CD4-positive, alpha-beta T cell treated with Interleukin-6 for 4 hours (primary cell): ENCODE measurements at places on chromosomes 3 and 15.

GRCh38 chr3:32685543-32686185 lies 676 bp downstream of the CNOT10 start:
- no peak for DNase-seq

DNA sequence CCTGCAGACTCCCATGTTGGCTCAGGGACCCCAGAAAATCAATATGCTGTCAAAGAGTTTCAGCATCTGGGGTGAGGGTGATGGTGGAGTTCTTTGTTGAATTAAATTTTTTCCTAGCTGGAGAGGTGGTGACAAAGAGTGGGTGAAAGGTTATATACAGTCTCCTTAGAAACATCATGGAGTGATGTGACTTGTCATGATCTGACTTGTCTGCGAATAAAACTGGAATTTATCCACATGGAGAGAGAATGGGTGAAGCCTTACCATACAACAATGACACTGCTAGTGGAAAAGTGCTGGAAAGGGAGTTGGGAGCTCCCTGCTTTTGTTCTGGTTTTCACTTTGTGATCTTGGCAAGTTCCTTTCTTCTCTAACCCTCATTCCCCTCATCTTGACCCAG lies 75.0 kb downstream of the ARNT2 start:
- DNase-seq, result no peak

DNA sequence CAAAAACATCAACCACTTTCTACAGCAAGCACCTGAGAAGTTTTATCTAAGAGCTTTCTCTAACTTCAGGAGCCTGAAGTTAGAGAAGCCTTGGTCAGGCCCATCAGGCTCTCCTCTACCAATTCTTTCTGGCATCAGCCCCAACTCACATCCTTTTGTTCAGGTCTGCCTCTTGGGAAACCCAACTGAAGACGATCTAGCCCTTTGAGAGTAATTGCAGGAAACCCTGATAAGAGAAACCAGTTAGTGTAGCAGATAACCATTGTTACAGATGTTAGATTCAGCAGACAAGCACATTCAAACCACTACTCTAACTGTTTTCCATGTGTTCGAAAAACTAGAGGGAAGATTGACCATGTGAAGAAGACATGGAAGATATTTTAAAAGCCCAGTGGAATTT lies 27.0 kb upstream of the DYNC1LI1 start:
- no peak for DNase-seq

DNA sequence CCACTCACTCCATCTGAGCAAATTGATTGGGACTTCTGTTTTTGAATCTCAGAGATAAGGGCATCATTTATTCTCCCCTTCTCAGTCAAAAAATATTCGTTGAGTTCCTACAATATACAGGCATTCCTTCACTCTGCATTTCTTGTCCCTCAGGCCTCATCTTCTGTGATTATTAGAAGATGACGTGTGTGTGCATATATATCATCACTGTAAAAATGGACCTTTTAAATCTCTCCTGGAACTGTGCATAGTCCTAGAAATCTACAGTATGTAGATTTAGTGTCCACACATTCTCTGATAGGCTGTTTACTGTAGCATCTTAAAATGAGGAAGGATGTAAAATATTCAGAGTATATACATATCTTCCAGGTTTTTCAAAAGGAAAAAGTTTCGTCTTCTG lies 43.2 kb upstream of the PLXNA1 start:
- no peak for DNase-seq
